GF-D8 (cell line): ENCODE measurements at places on chromosomes 16 and 17.

GRCh38 chr17:550463-551180 lies 164.0 kb downstream of the VPS53 start:
- no peak for DNase-seq

DNA sequence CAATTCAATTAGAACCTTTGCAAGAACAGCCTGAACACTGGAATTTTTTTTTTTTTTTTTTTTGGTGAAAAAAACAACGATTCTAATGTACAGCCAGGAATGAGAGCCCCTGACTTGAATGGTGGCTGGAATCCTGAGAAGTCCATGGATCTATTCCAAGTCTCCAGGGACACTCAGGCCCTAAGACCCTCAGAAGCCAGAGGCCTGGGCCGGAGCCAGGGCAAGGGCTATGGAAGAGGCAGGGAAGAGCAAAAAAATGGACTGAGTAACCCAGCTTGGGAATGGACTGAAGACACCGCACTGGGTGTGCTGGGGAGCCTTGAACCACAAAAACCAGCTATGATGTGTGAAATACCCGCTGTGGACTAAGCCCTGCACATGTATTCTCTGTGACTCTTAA lies 60.3 kb upstream of the LHX1 start:
- no peak for DNase-seq

GRCh38 chr16:17397499-17397891 lies 73.3 kb downstream of the XYLT1 start:
- DNase-seq, result no peak

GRCh38 chr17:80453126-80453997 lies 23.0 kb downstream of the NPTX1 start:
- DNase-seq, result no peak

GRCh38 chr16:2043667-2044451 lies 3.8 kb downstream of the NTHL1 start:
- no peak for DNase-seq

GRCh38 chr17:13306310-13306962 lies 288.6 kb upstream of the ELAC2 start:
- DNase-seq, result peak; percentile 18

DNA sequence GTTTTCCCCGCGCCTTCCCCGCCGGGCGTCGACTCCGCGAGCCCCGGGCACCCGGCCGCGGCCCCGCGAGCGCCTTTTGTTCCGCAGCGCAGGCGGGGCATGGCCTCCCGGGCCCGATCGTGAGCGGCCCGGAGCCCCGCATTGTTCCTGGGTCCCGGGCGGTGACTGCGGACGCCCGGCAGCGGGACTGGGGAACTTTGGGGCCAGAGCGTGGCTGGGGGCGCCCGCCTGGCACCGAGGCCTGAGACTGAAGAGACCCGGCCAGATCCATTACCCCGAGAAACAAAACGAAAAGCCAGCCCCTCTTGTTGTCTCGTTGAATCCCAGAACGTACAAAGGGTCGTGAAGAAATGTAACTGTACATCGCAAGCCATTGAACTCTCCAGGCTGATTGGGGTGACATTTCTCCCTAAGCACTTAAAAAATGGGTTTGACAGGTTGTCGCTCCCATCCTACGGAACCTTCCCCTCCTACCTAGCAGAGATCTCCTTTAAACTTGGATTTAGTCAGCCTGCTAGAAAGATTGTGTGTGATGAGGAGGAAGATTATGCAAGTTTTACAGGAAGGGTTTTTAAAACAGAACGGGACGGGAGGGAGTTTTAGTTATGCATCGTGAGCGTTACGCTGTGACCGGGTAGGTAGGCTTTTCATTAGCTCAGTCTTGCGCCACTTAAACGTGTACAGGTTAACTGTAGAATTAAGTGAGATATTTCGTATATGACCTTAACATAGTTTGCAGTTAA lies 825 bp downstream of the METTL9 start:
- DNase-seq, result peak; percentile 23

GRCh38 chr16:10729104-10730048 lies 14.3 kb upstream of the NUBP1 start:
- DNase-seq, result no peak

GRCh38 chr17:79838522-79839274 lies 542 bp downstream of the CBX4 start:
- no peak for DNase-seq

DNA sequence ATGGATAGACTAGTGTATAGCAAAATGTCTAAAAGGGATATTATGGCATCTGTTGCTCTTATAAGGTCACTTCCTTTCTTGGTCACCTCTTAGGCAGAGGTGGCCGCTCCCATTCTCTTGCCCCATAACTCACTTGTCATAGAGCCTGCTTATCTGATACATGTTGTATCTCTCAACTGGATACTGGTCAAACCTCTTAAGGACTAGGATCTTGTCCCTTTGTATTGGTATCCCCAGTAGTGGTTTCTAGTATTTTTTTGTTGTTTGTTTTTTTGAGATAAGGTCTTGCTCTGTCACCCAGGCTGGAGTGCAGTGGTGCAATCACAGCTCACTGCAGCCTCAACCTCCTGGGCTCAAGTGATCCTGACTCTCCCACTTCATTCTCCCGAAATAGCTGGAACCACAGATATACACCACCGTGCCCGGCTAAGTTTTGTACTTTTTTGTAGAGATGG lies 27.0 kb downstream of the ZSWIM7 start:
- DNase-seq, result no peak

DNA sequence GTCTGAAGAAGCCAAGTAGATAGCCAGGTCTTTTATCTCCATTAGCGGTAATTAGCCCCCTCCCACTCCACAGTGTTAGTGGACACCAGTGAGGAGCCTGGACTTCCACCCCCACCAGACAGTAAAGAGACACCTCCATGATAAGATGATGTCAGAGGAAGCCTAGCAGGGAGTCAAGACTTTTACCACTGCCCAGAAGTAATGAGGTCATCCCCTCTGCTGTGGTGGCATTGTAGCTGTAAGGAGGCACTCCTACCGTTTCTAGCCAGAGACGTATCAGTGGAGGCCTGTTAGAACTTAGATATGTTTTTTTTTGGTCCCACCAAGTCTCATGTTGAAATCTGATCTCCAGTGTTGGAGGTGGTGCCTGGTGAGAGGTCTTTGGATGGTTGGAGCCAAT lies 38.1 kb downstream of the PIK3R5 start:
- DNase-seq, result no peak

- DNase-seq, result no peak
These were observed 85.9 kb downstream of the SPAG9 start for GRCh38 chr17:51034800-51035199.

GRCh38 chr16:73794994-73795393 lies 501.6 kb upstream of the PSMD7 start:
- no peak for DNase-seq

GRCh38 chr17:63082273-63082861 lies 116.3 kb downstream of the TANC2 start:
- no peak for DNase-seq

- no peak for DNase-seq
These were observed 194.7 kb downstream of the XYLT1 start for GRCh38 chr16:17276010-17276530.

- DNase-seq, result no peak
These were observed 13.4 kb upstream of the PLLP start for GRCh38 chr16:57297856-57298255.

DNA sequence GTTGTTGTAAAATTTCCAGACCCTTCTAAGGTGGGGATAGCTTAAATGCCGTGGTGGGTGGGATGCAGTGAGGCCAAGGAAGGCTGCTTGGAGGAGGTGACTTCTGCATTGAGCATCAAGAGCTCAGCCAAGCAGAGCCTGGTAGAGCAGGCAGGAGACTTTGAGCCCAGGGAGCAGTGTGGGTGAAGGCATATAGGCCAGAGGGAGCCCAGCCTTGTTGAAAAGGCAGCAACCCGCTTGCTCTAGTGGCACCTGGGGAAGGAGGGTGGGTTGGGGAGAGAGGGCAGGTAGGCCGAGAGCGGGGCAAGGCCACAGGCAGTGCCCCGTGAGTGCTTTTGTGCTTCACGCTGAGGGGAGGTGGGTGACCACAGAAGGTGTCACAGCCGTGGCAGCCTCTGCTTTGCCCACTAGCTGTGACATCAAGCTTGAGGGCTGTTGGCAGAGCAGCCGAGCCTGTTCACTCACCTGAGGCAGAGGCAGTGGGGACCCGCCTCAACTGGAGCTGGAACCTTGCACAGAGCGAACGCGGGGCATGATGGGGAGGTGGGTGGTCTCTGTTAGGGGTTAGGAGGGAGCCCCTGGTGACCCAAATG lies 56.1 kb downstream of the IRF8 start:
- no peak for DNase-seq

- peak; percentile 83 for DNase-seq
These were observed 141.4 kb downstream of the SOCS1 start for GRCh38 chr16:11114366-11115164.

DNA sequence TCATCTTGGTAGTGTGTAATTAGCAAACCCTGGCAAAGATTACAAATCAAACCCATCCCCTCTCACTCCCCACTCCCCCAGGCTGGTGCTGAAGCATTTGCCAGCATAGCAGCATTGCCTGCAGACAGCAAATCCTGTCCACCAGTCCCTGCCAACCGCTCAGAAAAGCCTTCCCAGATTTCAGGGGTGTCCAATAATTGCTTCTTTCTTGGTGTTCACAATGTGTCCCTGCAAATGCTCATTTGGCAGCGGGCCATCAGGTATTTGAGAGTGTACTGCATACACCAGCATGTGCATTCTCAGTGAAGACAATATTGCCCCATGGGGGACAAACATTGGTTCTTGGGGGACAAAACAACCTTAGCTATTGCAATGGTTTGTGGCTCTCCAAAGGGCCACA lies 28.2 kb downstream of the ORC6 start:
- DNase-seq, result no peak
